ENCODE measurements at places on chromosomes 1 and 21.

GRCh38 chr21:31354604-31355443 is 10.8 kb upstream of the TIAM1 start:
- DNase-seq: no peak

- DNase-seq: no peak
These were observed 66.8 kb upstream of the DISP3 start for GRCh38 chr1:11412141-11412540.

- DNase-seq: no peak
These were observed 3.5 kb upstream of the CLDN19 start for GRCh38 chr1:42743317-42744147.

- DNase-seq: no peak
These were observed 129.5 kb downstream of the ADSS2 start for GRCh38 chr1:244322181-244322580.

DNA sequence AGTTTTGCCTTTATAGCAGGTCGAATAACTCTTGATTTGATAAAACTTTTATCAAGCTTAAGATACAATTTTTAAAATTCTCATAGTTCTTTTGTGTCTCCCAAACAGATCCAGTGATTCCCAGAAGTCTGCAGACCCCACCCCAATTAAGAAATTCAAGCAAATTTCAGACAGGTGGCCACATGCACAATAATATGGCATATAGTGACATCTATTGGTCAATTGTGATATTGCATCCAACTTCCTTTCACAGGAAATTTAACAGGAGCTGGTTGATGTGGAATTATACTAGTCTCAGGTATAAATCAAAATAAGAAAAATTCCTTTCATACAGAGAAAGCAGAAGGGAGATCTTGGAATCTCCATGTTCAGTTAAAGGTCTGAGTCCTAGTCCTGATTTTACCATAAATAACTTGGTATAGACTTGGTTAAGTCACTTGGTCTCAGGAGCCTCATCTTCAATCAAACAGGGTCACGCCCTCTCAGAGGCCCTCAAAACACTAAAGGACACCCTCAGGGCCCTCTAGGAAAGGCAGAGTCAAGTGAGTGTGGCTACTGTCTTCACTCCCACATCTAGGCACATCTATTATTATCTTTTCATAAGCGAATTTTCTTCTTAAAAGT is 24.1 kb downstream of the PIGM start:
- peak; percentile 39 for DNase-seq

GRCh38 chr1:172465617-172466016 is 21.7 kb upstream of the PIGC start:
- no peak for DNase-seq

DNA sequence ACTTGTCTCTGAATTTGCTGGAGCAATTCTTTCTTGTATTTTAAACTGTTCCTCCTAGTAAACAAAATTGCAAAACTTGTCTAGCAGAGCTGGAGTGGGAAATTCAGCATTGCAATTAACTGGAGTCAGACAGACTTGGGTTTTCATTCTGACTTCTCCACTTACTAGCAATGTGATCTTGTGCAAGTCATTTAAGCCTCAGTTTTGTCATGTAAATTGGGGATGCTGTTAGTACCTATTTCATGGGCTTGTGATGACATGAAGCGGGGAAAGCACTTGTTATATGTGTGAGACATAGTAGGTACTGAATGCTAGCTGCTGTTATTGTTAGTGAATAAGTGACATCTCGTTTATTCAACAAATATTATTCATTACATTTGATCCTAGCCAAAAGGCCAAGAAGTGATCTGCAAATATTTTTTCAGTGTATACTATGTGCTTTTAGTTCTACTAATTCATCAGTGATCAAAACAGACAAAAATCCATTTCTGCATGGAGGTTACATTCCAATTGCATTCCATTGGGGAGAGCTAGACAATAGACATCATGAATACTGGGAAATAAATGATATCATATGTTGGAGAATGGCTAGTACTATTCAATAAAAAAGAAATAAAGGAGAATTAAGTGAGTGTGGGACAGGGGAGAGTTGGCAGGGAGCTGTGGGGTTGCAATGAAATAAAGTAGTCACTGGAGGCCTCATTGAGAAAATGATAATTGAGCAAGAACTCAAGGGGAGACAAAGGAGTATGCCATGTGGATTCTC is 47.1 kb downstream of the CACHD1 start:
- no peak for DNase-seq

DNA sequence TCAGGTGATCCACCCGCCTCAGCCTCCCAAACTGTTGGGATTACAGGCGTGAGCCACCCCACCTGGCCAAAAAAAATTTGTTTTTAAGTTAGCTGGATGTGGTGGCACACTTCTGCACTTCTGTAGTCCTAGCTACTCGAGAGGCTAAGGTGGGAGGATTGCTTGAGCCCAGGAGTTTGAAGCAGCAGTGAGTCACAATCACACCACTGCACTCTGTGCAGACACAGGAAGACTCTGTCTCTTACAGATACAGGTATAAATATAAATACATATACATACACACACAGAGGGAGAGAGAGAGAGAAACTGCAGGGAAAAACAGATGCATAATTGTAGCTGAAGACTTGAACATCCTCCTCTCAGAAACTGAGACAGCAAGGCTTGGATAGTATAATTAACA is 34.8 kb upstream of the EPS15 start:
- DNase-seq: no peak

DNA sequence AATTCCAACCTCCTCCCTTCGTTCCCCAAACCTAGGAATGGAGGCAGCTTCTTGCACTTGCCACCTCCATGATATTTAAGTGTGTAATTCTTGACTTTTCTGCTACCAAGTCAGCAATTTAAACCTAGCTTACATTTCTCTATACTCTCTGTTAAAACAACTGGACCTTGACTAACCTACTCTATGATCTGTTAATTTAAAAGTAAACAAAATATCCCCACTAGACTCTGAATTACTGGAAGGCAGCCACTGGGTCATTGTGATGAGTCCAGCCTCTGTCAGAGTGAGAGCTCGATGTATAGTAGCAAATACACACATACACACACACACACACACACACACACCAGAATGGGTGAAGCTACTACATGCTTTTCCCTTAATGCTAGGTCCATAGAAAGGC is 40.0 kb upstream of the DHCR24 start:
- no peak for DNase-seq

DNA sequence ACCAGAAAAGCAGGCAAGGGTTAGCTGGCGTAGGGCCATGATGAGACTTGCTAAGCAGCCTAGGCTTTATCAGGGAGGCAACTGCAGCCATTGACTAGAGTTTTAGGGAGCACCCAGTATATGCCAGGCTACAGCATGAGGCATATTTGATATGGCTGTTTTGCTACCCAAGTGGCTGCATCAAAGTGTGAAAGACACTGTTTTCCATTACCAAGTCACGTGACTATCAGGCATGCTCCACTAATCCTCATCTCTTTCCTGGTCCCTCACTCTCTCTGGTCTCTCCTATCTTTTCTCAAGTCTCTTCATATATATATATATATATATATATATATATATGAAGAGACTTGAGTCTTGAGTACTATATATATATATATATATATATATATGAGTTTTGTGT is 206.7 kb upstream of the POU3F1 start:
- DNase-seq: no peak

GRCh38 chr1:89855413-89856123 is 34.7 kb downstream of the LRRC8D start:
- DNase-seq: no peak
